Gastrocnemius medialis (tissue), 4 donors: ENCODE measurements at places on chromosomes 7 and 10. TPM values are rescaled to one million over a fixed set of nuclear protein-coding genes. Genes with fewer than 3 reads are reported as not detected.

DNA sequence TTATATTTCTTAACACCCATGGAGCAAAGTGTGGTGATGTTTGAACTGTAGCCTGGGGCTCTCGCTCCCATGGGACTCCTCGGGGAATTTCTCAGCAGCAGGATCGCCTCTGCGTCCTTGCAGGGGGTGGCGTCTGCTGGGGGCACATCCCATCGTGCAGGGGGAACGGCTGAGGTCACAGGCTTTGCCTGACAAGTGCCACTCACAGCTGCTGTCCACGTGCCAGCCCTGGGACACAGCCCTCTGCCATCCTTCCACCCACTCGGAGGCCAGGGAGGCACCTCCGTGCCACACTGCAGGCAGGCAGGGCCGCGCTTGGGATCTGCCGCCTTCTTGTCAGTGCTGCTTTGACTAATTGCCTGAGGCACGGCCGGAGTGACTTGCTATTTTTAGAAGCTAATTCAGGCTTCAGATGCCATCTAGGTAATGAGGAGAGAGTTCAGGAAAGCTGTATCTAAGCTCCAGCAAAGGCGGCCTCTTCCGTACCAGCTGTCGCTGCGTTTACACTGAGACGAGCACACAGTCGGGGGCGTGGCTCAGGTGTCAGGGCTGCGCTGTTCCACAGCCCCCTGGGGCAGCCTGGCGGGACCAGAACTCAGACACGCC lies 45.7 kb downstream of the PITRM1 start:
- DNase-seq = peak; percentile 73

- no peak for DNase-seq
These were observed 27.9 kb downstream of the AHR start for GRCh38 chr7:17326378-17326777.

DNA sequence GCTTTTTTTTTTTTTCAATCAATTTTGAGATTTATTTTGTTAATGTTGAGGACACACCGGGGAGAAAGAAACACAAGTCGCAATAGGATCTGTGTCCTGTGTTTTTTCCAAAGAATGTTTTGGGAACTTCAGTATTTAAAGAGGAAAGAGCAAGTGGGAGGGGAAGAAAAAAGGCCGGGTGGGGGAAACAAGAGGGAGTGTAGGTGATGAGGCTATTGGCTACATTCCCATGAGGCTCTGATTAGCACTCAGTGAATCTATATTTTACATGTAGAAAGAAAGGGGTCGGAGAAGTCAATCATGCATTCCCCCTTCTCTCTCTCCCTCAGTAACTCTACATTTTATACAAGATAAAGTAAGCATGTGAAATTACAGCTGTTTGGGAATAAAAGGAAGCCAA lies 4.1 kb downstream of the ZNF680 start:
- no peak for DNase-seq

- no peak for DNase-seq
These were observed 20.6 kb downstream of the FAM200A start for GRCh38 chr7:99531354-99531765.

DNA sequence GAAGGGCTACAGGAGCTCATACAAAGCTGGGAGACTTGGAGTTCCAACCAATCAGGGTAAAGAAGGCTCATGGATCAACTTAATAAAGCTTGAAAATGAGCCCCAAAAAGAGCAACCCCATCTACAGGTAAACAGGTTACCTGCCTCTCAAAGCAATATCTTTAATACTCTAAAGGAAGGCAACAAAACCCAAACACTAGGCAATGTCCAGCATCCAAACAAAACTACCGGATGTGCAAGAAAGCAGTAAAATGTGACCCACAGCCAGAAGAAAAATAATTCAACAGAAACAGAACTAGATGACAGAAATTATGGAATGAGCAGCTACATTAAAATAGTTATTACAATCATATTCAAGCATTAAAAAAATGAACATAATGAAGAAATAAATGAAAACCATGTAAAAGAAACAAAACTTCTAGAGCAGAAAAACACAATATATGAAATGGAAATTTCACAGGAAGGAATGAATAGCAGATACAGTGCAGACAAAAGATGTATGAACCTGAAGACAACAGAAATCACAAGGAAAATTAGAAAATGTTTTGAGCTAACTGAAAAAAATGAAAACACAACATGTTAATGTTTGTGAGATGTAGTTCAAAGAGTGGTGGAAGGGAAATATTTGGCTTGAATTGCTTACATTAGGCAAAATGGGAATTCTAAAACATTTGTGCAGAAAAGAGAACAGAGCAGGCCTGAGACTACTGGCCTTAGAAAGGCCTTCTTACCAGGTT lies 30.5 kb upstream of the ZMIZ1 start:
- no peak for DNase-seq

DNA sequence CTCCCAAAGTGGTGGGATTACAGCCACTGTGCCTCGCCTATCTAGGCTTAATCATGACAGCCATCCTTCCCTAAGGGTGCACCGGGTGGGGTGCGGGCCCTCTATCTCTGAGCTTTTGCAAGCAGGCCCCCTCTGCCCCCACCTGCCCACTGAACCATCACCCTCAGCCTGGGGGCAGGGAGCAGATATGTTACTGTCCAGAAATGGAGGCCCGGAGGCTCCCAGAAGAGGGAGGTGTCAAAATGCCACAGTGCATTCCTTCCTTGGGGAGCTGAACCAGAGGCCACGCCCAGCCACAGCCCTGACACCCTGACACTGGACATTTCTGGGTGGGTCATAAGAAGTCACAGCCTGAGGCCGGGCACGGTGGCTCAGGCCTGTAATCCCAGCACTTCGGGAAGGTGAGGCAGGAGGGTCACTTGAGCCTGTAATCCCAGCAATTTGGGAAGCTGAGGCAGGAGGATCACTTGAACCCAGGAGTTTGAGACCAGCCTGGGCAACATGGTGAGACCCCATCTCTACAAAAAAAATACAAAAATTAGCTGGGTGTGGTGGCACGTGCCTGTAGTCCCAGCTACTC lies 129.8 kb upstream of the TNRC18 start:
- DNase-seq = no peak

DNA sequence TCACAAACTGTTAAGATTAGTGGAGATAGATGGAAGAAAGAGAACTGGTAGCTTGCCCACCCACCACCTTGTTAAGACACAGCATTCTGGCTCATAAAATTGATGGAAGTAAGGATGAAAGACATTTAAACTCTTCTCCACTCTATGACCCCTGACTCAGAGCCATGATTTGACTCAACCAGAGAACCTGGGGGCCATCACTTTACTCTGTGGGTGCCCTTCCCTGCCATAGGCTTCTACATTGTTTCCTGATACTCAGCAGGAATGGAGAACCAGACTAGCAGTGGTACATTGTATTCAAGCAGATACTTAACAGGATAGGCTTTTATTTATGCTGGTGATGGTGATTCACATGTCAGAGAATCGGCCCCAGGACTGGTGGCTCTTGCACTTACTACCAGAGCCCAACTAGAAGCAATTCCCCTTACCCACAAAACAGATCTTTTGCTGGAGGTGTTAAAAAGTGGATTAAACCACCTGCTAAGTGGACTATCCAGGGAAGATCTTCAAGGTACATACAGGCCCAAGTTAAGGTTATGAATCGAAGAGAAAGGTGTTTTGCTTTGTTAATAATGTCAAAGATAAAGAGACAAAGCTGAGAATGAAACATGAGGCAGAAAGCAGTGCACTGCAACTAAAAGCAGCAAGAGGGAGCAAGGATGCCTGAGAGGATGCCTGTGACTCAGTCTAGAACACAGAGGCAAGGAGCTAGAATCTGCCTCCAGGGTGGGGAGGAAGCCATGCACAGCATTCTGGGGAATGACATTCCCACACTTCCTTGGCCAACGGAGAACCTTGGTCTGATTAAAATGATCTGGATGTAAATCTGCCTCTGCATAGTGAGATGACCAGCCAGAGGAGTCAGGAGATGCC lies 36.0 kb upstream of the GLI3 start:
- no peak for DNase-seq

- DNase-seq = no peak
These were observed 63.5 kb downstream of the ZNF365 start for GRCh38 chr10:62437696-62438095.

- no peak for DNase-seq
These were observed 174.8 kb upstream of the MKI67 start for GRCh38 chr10:128301051-128301450.

- peak; percentile 61 for DNase-seq
These were observed 2.8 kb upstream of the BCL7B start for GRCh38 chr7:73560109-73560835.

GRCh38 chr10:130043491-130043890 lies 67.1 kb downstream of the C10orf143 start:
- DNase-seq = no peak

DNA sequence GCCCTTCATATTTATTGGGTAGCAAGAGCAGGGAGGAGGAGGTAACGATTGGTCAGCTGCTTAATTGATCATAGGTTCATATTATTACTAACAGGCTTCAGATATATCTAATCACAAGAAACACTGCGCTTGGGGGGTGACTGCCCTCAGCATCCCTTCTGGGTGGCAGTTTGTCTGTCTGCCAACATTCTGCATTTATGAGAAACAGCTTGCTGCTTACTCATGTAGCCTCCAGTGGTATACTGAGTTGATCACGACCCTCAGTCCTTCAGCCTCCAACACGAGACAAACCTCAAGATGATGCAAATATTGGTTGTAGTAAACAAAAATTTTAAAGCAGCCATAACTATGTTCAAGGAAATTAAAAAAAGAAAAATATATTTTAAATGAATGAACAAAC lies 657.8 kb upstream of the PHF14 start:
- no peak for DNase-seq

DNA sequence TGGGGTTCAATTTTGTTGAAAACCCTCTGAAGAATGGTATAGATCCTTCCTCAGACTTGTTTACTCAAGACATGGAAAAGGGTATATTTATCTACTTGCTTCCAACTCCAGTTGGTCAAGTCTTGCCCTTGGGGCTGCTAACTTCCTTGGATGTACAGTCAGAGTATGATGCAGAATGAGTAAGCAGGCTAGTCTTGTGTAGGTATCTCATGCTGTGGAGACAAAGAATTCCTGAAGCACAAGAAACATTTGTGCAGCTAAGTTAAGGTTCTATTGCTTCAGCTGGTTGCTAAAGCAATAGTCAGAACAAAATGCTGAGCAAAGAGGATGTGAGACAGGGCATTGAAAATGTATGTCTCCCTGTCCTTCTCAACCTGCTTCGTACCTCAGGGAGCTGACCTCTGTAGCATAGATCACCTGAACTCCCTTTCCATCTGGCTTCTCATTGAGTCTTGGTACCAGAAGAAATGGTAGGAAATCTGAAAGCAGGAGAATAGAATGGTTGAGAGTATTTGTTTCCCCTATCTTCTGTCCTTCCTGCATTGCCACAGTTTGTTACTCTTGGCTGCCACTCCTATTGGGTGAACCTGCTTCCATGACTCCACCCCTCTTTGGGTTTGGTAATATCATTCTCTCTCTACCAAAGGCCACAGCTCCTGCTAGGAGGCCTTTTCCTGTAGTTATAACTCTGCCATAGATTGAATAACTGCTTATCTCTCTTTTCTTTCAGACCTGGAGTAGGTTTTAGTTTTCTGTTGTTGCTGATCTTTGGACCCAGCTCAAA lies 346.0 kb downstream of the PHF14 start:
- DNase-seq = no peak

- no peak for DNase-seq
These were observed 243.8 kb downstream of the DYNC1I1 start for GRCh38 chr7:96016056-96016586.

DNA sequence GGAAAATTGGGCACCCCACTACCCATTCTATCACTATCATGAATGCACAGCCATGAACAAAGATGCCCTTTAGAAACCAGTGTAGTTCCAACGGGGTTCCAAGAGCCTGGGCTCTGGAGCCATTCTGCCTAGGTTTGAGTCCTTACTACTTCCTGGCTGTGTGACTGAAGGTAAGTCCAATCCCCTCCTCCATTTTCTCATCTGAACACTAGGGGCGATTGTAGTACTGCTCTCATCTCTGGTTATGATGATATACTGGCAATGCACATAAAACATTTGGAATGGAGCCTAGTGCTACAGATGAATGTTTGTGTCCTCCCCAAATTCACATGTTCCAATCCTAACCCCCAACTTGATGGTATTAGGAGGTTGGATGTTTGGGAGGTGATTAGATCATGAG lies 28.1 kb upstream of the CDH23 start:
- no peak for DNase-seq

LRMDA gene
- total RNA-seq = 0.80 TPM

LBX1 gene
- total RNA-seq = 10.7 TPM

SFRP5 gene
- total RNA-seq = 0.25 TPM

PODXL gene
- total RNA-seq = 12.2 TPM

EN2 gene
- total RNA-seq = 0.71 TPM

LANCL2 gene
- 7.5 TPM for total RNA-seq

NEUROG3 gene
- total RNA-seq = not detected

MRLN gene
- total RNA-seq = 352 TPM
